AG09309 (cell line): ENCODE measurements at places on chromosomes 6 and 20.
A peak's percentile ranks its signal among the peaks of the same experiment; 100 is the strongest.

GRCh38 chr20:37308086-37309050 is 18.9 kb downstream of the MANBAL start:
- no peak for DNase-seq

DNA sequence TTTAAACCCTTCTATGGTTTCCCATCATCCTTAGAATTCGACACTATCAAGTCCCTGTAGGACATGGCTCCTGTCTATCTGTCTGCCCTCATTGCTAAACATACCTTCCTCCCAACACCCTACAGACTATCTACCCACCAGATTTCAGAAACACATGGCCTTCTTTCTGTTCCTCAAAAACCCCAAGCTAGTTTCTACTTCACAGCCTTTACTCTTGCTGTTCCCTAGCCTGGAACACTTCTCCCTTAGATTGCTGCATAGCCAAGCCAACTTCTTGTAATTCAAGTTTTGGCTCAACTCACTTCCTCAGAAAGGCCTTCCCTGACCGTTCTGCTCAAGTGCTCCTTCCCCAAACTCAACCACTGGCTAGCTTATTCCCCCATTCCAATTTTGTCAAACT is 156.2 kb downstream of the BTBD9 start:
- DNase-seq = no peak

DNA sequence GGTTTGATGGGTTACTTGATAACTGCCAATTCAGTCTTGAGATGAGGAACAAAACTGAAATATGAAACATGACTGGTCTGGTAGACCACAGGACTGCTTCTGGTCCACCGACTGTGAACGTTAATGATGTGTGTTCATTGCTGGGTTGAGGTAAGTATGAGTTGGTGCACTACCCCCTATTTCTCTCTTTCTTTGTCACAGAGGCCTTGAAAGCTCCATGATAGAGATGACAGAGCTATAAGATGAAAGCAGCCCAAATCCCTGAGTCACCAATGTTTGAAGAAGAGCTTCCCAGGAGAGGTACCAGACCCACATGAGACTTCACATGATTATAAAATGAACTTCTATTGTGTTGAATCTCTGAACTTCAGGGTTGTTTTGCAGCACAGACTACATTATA is 555.5 kb downstream of the PTPRT start:
- DNase-seq = no peak

- no peak for DNase-seq
These were observed 93.7 kb downstream of the TIAM2 start for GRCh38 chr6:155088856-155089255.

- no peak for DNase-seq
These were observed 96.2 kb downstream of the GRM4 start for GRCh38 chr6:34049395-34050342.

DNA sequence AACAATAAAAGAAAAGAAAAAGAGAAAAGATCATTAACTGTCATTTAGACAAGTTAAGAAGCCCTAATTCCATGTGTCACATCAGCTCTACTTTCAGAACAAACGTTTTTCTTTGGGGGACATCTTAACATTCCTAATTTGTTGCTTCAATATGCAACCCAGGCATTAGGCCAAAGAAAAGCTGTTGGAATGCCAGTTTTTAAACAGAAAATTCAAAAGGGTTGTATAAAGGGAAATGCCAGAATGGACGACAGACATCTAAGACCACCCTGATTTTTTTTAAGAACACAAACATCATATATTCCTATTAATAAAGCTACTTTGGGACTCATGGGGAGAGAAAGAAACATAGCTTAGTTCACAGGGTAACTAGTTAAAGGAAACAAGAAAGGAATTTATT is 315.0 kb downstream of the GMDS start:
- DNase-seq = no peak

- no peak for DNase-seq
These were observed 212.6 kb upstream of the MAN1A1 start for GRCh38 chr6:119562168-119562567.

- DNase-seq = no peak
These were observed 471.7 kb downstream of the CBLN4 start for GRCh38 chr20:55533632-55534031.

DNA sequence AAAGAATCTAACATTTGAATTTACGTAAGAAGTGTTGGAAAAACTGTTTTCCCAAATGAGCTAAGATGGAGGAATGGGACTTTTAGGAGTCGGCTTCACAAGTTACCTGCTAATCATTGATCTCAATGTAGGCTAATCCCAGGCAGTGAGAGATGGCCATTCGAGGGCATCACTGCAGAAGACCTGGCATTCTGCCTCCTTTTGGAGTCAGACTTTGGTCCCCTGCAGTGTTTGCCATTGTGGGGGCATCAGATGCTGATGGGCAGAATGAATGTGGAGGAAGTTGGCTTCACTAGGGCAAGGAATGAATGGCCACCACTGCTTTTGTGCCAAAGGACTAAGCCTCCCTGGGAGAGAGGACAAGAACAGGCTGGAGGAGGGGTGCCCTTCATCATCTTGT is 55.7 kb upstream of the NKX2-2 start:
- no peak for DNase-seq

DNA sequence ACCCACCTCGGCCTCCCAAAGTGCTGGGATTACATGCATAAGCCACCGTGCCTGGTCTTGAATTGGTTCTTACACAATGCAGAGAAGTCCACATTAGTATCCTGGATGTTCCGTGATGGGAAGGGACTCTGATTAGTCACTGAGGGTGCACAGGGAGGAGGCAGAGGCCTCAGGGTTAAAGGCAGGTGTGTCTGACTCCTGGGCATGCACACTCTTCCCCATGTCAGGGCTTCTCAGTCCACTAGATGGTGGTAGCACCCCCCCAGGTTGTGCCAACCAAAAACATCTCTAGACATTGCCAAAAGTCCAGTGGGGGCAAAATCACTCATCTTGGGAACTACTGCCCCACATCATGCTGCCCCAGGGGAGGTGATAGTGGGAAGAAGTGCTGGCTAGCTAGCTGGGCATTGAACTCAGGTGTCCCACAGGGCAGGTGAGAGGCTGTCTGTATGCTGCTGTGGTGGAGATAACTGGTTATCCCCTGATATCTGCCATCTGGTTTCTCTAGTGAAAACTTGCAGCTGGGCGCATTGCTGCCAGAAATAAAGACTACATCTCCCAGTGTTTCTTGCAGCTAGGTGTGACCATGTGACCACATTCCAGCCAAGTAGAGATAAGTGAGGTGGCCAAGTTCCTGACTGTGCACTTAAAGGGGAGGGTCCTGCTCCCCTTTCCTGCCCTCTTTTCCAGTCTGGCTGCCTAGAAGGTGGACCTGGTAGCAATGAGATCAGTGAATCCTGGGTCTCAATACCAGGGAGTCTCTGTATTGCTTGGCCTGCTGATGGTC is 8.4 kb upstream of the NSFL1C start:
- no peak for DNase-seq

GRCh38 chr20:22686097-22686496 is 101.7 kb upstream of the FOXA2 start:
- peak; percentile 8 for DNase-seq

DNA sequence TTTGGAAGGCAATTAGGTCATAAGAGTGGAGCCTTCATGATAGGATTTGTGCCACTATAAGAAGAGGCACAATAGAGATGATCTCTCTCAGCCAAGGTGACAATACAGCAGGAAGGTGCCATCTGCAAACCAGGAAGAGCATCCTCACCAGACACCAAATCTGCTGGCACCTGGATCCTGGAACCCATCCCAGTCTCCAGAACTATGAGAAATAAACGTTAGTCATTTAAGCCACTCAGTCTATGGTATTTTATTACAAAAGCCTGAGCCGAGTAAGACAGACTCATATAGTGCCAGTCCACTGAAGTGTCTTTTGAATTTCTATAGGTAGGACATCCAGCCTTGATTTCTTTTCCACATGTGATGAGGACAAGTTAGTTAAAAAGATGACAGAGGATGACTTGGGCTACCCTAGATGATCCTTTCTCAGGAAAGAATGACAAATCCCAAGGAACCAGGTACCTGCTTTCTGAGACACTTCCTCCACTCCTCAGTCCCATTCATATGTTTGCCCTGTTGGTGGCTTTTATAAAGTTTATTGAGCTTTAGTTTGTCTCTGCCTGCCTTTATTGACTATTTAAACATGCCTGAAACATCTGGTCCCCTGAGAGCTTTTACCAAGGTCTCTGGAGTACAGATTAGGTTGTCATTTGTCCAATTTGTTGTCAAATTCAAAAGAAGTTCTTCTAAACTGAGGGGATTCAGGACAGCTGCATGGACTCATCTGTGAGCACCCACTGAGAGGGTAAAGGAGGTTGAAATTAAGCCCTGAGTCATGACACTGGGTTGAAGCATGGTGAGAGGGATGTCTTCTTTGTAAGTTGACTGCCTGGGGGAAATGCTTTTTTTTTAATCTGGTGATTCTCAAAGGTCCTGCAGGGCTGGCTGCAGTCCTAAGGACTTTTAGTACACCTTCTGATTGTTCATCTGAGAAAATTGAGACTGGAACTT is 165.0 kb upstream of the PLCB4 start:
- no peak for DNase-seq

GRCh38 chr6:46118157-46118556 is 11.6 kb upstream of the ENPP4 start:
- no peak for DNase-seq

DNA sequence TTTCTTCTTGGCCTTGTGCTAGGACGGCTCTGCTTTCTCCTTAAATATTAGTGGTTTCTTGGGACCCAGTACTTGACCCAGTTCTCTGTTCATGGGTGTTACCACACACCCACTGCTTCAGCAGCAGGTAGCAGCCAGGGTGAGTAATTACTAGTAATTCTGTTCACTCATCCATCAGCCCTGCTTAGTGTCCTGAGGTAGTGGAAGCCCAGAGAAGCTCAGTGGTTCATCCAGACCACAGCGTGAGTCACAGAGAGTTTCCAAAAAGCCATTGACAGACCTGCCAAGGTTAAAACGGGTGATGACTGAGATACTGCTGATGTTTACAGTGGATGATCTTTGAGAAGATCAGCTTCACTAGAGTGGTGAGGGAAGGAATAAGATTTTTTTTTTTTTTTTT is 51.7 kb upstream of the HINT3 start:
- DNase-seq = peak; percentile 39

GRCh38 chr6:147528511-147529145 is 20.1 kb downstream of the SAMD5 start:
- peak; percentile 21 for DNase-seq

DNA sequence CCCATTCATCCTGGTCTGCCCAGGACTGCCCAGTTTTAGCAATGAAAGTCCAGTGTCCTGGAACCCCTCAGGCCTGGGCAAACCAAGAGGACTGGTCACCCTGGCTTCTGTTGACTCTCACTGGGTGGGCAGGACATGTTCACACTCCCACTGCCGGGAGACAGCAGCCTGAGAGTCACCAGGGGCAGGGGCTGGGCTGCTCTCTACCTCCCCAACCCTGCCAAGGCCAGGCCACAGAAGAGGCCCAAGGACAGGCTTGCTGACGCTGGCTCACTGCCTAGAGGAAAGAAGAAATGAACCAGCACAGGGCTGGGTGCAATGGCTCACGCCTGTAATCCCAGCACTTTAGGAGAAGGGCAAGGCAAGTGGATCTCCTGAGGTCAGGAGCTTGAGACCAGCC is 36.9 kb downstream of the C20orf203 start:
- DNase-seq = no peak

GRCh38 chr6:170005665-170006064 is 254.2 kb downstream of the ERMARD start:
- DNase-seq = no peak

DNA sequence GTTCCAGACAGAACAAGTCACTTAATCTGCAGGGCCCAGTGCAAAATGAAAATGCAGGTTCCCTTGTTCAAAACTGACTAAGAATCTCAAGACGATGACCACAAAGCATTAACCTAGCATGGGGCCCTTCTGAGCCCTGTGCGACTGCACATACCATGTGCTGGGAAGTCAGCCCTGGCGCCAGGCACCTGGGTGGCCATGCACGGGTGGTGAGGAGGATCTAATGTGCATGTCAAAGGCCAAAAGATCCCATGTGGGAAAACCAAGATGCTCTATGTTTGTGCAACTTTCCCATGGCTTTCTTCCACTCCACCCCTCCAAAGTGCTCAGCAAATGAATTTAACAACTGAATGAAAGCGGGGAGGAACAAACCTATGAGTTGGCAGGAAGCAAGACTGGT is 33.5 kb upstream of the NXT1 start:
- DNase-seq = no peak

DNA sequence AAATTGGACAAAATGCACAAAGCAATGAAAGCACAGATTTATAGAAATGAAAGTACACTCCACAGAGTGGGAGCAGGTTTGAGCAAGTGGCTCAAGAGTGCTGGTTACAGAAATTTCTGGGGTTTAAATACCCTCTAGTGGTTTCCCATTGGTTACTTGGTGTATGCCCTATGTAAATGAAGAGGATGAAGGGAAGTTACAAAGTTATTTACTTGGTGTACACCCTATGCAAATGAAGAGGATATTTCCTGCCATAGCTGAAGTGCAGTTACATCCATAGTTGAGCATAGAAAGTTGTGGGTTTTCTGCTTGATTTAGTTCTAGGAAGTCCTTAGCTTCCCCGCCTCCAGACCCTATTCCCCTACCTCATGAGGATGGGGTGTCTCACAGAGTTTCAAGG is 22.7 kb downstream of the BCAS1 start:
- DNase-seq = no peak

DNA sequence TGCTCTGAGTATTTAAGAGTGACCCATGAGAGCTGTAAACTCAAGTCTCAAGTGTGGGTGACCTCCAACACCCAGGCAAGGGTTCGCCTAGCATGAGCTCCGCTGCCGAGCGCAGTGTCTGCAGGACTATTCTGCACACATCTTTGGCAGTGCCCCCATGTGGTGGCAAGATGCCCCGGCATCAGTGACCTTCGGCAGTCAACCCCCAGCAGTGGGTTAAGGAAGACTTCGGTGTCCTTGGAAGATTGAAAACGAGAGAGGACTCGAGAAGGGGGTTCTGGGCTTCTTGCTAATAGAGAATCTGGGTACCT is 43.1 kb downstream of the RBM38 start:
- DNase-seq = no peak

GRCh38 chr6:151885234-151885633 is 77.8 kb downstream of the ESR1 start:
- DNase-seq = no peak

- no peak for DNase-seq
These were observed 885 bp downstream of the NTSR1 start for GRCh38 chr20:62709537-62709905.

DNA sequence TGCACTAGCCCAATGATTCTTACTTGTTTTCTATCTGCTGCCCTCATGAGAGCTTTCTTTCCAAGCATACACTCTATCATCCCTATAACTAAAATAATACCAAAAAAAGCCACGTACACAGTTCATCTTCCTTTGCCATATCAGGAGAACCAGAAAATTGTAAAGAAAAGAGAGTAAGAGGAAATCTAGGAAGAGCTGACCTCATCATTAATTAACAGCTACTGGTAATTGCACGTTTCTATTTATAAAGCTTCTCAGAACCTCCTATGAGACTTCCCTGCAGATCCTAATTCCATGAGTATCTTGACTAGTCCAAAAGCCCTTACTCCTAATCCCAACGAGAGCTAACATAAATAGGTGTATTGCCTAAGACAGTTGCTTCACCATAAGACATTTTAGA is 191.5 kb upstream of the RNF217 start:
- no peak for DNase-seq

- peak; percentile 69 for DNase-seq
These were observed 417 bp upstream of the PXDC1 start for GRCh38 chr6:3751730-3752530.
